ENCODE measurements at places on chromosomes 6 and 20.

DNA sequence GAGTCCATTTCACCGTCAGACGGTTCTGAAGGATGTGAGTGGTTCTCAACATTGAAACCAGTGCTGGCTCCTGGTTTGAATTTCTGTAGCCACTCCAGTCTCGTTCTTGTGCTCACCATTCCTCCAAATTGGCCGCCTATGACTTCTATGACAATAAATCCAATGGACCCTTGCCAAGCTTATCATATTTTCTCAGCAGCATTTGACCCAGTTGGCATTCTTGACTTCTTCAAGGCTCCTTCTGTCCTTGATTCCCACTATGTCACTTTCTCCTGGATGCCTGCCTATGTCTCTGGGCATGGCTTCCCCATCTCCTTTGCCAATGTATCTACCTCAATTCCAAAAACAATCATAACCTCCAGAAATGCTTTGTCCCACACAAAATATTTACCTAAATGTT is 756.0 kb upstream of the NRSN1 start:
- DNase-seq: no peak

DNA sequence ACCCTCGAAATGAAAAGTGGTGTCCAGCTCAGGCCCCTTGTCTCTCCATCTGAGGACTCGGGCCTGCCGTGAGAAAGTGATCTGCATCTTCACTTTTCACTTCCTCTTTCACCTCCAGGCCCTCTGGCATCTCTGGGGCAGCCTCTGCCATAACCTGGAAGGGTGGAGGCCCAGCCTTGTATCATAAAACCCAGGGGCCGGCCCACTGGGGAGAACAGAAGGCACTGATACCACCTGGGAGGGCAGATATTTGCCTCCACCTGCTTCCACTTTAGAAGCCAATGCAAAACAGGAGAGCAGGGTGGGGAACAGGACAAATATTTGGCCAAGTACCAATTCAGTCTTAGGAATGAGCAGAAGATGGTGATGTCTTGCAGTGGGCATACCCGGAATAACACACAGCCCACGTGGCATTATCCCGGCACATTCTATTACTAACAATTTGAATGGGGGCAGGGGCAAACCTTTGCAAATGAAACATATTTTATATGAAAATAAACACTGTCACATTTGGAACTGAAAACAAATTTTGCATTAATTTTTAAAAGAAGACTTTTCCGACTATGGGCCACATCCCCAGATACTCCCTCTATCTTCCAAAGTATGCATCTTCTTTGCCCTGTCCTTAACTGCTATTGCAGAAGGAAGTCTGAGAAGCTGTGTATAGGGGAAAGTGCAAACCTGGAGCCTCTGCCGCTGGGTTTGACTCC is 69.2 kb upstream of the TBC1D7 start:
- DNase-seq: no peak

GRCh38 chr6:158764183-158764849 is 54.9 kb downstream of the EZR start:
- no peak for DNase-seq

DNA sequence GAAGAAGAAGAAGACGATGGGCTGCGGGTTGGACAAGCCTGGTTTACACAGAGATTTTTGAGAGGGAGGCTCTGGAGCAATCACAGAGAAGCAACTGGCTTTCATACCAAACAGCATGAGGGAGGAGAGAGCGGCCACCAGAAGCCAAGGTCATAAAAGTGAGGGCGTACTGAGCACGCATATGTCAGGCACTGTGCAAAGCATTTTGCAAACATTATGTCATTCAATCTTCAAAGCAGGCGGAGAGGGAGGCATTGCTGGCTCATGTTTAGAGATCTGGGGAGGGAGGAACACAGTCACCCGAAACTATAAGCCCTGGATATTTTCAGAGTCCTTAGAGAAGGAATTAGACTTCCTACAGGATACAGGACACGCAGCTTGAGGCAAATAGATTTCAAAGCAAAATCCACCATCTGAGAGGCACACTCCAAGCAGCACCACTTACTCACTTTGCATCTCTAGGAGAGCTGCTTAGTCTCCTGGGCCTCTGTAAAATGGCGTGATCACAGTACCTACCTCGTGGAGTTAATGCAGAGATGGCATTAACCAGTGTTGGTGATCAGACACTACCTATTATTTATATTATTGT is 24.6 kb downstream of the RAMACL start:
- no peak for DNase-seq

- no peak for DNase-seq
Observed at GRCh38 chr6:16949716-16950115, 152.1 kb upstream of the STMND1 start.

DNA sequence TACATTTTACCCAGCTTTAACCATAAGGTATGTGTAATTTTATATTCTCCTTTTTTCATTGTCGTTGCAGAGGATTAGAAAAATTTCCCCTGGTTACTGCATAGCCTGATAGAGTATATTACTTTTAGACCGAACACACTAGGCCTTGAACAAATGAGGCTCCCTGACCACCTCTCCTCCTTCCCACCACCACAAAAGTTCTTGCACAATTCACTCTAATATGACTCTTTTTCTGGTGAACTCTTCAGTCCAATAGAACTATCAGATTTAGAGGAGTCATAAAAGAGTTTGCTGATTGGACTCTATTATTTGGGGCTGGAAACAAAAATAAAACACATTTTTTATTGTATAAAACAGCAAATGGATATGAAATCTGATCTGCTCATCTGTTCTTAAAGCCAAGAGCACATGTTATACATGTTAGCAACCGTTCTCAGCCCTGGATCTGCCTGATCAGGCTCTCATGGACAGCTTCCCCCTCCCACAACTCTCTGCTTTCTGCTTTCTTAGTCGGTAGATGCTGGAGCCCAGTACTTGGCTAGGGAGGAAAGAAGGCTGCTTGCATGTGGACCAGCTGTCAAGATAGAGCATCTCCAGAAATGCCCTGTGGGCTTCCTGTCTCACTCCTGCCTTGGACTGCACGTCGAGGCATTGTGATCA is 83.5 kb downstream of the CD164 start:
- no peak for DNase-seq

- peak; percentile 95 for DNase-seq
Observed at GRCh38 chr6:36874443-36875249, at the start of gene PPIL1. TSS of gene PPIL1 (minus strand) at chr6:36874803. CDS start at chr6:36874772, 31 bp downstream.

DNA sequence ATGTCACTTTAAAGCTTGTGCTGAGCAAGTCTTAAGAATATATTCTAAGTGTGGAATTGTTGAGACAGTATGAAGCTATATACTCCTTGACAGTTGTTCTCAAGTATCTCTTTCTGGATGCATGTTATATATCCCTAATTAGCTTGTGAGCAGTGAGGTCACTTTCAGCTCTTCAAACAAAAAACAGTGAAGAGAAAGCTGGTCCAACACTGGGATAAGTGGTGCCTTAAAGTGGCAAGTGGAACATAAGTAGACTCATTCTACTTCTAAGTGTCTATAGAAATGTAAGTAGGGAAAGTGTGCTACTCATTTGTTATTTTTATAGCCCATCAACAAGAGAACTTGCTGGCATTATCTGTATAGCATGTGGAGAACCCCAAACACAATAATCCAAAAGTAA is 133.1 kb upstream of the BACH2 start:
- no peak for DNase-seq

- peak; percentile 99 for DNase-seq
Observed at GRCh38 chr20:48823960-48824498, 3.8 kb downstream of the PREX1 start.

DNA sequence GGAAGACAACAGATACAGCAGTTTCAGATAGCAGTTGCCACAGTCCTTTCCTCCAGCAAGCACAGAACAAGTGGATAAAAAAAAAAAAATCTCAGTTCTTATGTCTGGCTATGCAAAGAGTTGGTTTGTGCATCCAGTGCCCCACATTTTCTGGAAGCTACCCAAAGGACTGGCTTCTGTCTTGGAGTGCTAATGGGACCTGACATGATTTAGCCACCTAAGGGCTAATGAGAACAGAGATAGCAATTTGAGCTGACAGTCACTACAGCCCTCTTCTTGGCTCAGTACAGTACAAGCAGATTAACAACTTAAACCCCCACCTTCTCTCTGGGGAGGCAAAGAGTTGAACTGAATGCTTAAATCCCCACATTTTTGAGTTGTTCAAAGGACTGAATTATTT is 976.8 kb downstream of the TBC1D32 start:
- DNase-seq: no peak

GRCh38 chr6:97316978-97317377 is 34.0 kb upstream of the MMS22L start:
- DNase-seq: peak; percentile 24

DNA sequence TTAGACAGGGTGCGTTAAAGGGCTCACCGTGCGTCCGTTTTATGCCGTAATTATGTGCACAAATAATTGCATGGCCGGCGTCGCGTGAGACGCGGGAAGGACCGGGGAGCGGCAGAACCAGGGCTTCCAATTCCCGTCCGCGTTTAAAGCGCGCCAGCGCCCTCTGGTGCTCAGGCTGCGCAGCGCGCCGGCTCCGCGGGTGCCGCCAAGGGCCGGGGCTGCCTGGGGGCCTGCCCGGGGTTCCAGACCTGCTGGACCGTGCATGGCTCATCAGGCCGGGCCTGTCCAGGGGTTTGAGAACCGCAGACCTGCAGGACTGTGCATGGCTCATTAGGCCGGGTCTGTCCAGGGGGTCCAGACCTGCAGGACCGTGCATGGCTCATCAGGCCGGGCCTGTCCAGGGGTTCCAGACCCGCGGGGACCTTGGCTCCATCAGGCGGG is 369.0 kb downstream of the THBS2 start:
- peak; percentile 18 for DNase-seq

Data from ELR (cell line).